ENCODE measurements at places on chromosomes 1 and 21.
A peak's percentile ranks its signal among the peaks of the same experiment; 100 is the strongest.

- DNase-seq = no peak
Observed at GRCh38 chr21:34846601-34847112, 177.9 kb downstream of the CLIC6 start.

DNA sequence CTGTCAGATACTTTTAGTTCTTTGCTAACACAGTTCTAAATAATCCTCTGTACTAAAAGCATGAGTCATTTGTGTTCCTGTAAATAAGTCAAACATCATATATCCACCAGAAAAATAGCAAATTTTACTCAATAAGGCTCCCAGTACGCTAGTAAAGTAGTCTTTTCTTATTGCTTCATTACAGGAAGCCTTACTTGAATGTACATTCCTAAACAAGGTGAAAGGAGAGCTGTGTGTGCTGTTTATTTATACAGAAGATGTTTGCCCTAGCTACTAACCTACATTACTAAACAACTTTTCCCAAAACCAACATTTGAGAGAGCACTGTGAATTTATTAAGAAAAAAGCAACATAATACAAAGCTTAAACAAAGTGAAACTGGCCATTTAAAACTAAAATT lies 52.0 kb downstream of the ZNHIT6 start:
- no peak for DNase-seq

- DNase-seq = no peak
Observed at GRCh38 chr1:225373155-225373554, 54.7 kb downstream of the LBR start.

- no peak for DNase-seq
Observed at GRCh38 chr1:78156805-78157521, 111.2 kb downstream of the GIPC2 start.

DNA sequence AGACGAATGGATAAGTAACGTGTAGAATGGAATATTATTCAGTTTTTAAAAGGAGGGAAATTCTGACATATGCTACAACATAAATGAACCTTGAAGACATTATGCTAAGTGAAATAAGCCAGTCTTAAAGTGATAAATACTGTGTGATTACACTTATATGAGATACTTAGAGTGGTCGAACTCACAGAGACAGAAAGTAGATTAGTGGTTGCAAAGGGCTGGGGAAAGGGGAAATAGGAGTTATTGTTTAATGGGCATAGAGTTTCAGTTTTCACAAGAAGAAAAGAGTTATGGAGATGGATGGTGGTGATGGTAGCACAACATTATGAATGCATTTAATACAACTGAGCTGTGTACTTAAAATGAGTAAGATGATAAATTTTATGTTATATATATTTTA lies 14.7 kb upstream of the AHCYL1 start:
- no peak for DNase-seq

GRCh38 chr1:183051546-183051945 lies 28.3 kb downstream of the LAMC1 start:
- DNase-seq = no peak

DNA sequence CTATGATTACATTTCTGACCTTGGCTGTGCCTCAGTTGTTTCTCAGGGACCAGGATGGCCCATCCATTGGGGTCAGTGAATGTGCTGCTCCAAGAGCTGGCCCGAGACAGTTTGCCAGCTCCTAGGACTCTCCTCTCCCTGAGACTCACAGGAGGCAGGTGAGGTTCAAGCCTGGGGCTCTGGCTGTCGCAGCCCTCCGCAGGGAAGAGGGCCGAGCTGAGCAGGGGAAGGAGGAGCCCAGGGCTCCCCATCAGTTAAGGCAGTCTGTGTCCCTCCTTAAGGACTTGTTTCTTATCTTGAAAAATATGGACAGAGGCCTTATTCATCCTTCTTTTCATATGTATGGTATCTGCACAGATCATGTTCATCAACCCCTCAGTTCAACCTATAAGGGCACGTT lies 26.6 kb upstream of the SARS1 start:
- no peak for DNase-seq

- DNase-seq = no peak
Observed at GRCh38 chr1:33162141-33162540, 19.7 kb downstream of the TRIM62 start.

GRCh38 chr1:154941333-154942013 lies 5.0 kb upstream of the PMVK start:
- no peak for DNase-seq

- DNase-seq = no peak
Observed at GRCh38 chr1:36446271-36446670, 4.0 kb downstream of the OSCP1 start.

- DNase-seq = no peak
Observed at GRCh38 chr1:236124965-236125364, 17.4 kb upstream of the GPR137B start.

DNA sequence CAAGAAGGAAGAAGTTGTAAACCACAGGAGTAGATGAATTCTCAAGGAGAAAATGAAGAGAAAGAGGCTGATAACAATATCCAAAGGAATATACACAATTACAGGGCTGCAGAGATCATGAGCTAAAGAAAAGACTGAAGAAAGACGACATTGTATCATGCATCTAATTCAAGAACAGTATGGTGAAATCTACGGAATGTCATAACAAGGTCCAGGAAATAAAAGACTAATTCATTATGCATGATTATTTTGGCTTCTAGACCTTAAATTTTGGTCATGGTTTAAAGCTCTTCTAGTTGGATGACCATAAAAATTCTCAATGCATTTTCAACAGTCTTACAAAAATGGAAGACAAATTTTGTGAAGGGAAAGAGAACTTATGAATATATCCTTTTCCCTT lies 71.7 kb downstream of the SH3GLB1 start:
- no peak for DNase-seq

DNA sequence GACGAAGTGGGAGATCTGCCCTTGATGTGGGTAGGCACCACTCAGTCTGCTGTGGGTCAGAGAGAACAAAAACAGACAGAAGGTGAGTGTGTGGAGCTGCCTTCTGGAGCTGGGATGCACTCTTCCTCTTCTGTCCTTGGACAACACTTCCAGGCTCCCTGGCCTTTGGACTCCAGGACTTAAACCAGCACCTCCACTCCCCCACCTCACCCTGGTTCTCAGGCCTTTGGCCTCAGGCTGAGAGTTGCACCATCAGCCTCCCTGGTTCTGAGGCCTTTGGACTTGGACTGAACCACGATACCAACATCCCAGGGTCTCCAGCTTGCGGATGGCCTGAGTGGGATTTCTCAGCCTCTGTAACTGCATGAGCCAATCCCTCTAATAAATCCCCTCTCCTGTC lies 68.1 kb upstream of the STUM start:
- no peak for DNase-seq

GRCh38 chr1:119316870-119317416 lies 51.6 kb upstream of the HAO2 start:
- no peak for DNase-seq

- DNase-seq = no peak
Observed at GRCh38 chr21:17667256-17667655, 54.6 kb upstream of the BTG3 start.

DNA sequence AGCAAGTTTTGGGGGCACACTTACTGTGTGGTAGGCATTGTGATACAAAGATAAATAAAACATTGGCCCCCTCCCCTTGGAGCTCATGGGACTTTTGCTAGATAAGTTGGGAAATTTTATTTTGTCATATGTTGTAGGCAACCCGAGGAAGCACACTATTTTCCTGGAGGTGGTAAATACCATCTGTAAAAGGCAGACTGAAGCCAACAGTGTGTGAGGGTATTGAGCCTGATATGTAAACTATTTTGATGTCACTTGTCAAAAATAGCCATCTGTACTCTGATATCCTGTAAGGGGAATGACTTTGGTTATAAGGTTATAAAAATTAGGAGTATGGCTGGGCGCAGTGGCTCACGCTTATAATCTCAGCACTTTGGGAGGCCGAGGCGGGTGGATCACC lies 30.6 kb downstream of the VANGL2 start:
- no peak for DNase-seq

GRCh38 chr21:46294647-46295176 lies 8.6 kb downstream of the YBEY start:
- DNase-seq = no peak

DNA sequence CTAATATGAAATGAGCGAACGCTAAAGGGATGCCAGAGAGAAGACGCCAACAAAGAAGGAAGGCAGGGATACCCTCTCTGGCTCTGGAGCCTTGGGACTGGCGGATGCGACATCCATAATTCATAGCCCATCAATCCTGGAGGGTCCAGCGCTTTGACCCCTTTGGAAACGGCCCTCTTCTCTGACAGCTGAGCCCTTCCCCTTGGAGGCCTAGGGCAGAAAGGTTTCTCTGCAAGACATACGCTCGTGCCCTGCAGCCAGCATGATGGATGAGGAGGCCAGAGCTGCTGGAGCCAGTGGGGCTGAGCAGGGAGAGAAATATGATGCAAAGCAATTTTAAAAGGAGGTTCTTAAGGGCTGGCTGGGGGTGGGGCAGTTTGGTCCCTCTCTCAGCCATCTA lies 22.2 kb downstream of the OPTC start:
- DNase-seq = no peak

- DNase-seq = no peak
Observed at GRCh38 chr1:228208831-228209551, 1.1 kb downstream of the OBSCN start.

GRCh38 chr1:160776178-160776577 lies 19.8 kb upstream of the LY9 start:
- DNase-seq = no peak

GRCh38 chr1:231460614-231461013 lies 38.5 kb upstream of the EGLN1 start:
- DNase-seq = peak; percentile 55

- no peak for DNase-seq
Observed at GRCh38 chr1:118627435-118627834, 360.7 kb downstream of the TBX15 start.

Measured in CD4-positive, alpha-beta T cell treated with Interleukin-1 beta for 1 hour (primary cell).